Stimulated activated CD8-positive, alpha-beta memory T cell treated with anti-CD3 and anti-CD28 coated beads, Interleukin-4, amount 100 ng/mL, for 1 hour (primary cell): ENCODE measurements at places on chromosomes 16 and 17.

GRCh38 chr16:47026492-47026891, 53.0 kb upstream of the DNAJA2 start:
- no peak for DNase-seq

GRCh38 chr17:14092808-14093207, 23.5 kb downstream of the COX10 start:
- DNase-seq = no peak

GRCh38 chr16:22634954-22635353, 124.3 kb downstream of the NPIPB5 start:
- DNase-seq = no peak

- no peak for DNase-seq
These were observed 14.6 kb upstream of the CCDC154 start for GRCh38 chr16:1458977-1459341.

DNA sequence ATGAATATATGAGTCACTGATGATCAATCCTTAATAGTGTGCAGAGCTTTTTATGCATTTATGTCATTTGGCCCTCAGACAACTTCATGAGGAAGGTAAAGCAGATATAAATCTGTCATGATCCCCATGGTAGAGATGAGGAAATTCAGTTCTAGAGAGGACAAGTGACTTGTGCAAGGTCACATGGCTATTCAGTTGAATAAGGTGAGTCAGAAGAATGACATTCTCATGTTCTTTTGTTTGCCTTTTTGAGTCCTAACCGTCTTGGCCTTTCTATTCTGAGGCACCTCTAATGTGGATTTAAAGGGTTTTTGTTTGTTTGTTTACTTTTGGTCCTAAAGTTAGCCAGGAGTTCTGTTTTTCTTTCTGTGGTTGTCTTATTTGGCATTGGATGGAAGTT, 116.2 kb upstream of the ELAC2 start:
- DNase-seq = no peak

- DNase-seq = no peak
These were observed 67.8 kb upstream of the TBX2 start for GRCh38 chr17:61331886-61332285.

DNA sequence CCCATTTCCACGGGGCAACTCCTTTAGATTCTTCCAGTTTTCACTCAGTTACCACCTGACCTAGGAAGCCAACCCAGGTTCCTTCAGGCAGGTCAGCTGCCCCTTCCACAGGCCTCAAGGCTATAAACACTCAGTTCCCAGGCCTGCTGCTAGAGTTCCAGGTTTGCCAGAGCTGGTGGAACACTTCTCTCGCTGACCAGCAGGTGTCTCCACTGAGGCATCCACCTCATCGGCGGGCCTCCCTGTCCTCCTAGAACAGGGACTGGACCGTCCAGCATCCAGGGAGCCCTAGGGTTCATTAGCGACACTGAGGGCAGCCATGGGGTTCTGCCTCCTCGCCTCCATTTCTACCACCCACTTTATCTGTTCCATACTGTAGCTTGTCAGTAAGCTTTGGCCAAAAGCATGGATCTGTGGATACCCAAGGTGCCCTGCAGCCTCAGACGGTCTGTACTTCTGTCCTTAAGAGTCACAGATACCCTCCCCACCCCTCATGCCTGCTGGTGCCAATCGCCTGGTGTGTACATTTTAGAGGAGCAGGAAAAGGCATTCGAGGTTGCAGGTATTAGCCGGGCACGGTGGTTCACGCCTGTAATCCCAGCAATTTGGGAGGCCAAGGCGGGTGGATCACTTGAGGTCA, 29.0 kb downstream of the PIMREG start:
- DNase-seq = peak; percentile 25
